COR-L47 (cell line): ENCODE measurements at places on chromosomes 4 and X.

DNA sequence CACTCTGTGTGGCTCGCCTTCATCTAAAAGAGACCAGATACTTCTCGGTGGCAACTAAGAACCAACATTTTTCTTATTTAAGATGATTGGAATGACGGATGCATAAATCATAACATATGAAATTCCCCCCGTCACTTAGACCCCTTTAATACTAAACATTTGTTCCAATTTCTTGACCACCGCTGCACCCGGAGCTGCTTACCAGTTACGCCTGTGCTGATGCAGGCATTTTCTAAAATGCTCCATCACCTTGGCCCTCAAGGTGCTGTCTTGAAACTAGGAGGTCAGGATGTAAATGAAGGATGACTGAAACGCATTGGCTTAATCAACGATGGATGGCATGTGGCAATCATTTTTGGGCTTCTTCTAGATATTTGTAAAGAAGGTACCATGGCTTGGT lies 130.0 kb downstream of the CPZ start:
- no peak for DNase-seq

DNA sequence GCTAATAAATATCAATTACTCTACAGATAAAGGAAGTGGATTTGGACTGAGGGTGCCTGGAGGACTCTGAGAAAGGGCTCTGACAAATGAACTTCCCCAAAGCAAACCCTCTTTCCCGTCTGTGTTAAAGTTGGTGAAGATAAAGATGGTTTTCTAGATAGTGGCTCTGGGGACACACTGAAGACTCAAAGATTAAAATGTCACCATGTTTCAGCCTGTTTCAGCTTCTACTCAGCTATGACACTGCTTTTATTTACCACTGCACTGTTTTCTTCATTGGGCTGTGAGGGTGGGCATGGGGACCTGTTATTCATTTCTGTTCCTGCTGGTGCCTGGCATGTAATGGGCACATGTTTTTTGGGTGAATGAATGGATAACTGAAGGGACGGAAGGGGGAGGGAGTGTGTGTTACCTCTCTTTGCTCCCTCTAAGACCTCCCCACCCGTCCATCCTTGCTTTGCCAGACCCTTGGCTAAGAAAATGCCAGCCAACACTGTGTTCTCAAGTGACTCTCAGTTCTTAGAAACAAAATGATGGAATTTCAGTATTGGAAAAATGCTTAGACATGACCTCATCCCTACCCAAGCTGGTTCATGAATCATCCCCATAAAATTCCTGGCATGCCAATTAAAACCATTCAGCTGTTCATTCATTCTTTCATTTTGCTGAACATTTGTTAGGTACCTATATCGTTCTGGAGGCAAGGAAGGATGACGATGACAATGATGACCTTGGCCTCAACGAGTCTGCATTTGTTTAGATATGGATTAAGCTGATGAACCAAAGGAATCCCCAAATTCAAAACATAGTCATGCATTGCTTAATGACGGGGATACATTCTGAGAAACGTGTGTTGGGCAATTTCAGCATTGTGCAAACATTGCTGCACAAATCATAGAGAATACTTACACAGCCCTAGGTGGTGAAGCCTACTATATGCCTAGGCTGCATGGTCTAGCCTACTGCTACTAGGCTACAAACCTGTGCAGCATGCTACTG lies 13.4 kb upstream of the STK32B start:
- DNase-seq: no peak

GRCh38 chrX:39440799-39441284 lies 639.6 kb downstream of the MID1IP1 start:
- DNase-seq: no peak

- no peak for DNase-seq
These were observed 152.7 kb upstream of the AADAT start for GRCh38 chr4:170242471-170242870.

GRCh38 chr4:133058701-133059100 lies 90.4 kb upstream of the PCDH10 start:
- no peak for DNase-seq

DNA sequence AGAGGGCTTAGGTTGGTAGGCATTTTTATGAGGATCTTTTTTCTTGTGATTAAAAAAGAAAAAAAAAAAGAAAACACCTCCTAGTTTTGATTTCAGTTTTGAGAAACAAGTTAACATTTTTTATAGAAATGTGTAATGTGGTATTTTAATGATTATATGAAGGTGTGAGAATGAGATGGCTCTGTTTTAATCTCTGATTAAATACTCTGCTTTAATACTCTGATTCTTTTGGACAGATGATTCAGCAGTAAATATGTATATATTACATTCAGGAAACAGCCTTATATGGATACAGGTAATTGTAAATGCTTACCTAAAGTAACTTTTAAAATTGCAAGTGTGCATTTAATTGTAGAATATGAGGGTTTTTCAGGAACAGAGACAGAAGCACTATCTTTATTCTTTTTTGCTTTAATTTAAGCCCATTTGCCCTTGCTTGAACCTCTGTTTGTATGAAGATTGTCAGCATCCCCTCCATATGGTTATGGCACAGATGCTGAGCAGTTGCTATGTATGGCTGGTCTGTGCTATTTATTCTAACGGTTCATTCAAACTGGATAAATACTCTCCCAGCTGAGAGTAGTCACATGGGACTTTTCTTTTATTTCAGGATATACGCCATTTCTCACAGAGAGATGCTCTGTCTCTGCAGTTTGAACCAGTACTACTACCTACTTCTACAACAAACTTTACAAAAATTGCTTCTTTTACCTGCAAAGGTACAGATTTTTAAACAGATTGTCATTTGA lies 101.0 kb upstream of the TLR2 start:
- no peak for DNase-seq

- DNase-seq: no peak
These were observed 104.1 kb downstream of the COX7B2 start for GRCh38 chr4:46804781-46805413.

- DNase-seq: no peak
These were observed 355.2 kb upstream of the FAM241A start for GRCh38 chr4:111789901-111790640.

DNA sequence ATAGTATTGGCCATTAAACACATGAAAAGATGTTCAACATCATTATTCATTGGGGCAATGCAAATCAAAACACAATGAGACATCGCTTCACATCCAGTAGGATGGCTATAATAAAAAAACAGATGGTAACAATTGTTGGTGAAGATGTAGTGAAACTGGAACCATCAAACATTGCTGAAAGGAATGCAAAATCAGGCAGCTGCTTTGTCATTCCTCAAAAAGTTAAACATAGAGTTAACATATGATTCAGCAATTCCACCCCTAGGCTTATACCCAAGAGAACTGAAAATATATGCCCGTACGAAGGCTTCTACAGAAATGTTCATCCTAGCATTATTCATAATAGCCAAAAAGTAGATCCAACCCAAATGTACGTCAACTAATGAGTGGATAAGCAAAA lies 144.0 kb upstream of the NAP1L5 start:
- DNase-seq: no peak

DNA sequence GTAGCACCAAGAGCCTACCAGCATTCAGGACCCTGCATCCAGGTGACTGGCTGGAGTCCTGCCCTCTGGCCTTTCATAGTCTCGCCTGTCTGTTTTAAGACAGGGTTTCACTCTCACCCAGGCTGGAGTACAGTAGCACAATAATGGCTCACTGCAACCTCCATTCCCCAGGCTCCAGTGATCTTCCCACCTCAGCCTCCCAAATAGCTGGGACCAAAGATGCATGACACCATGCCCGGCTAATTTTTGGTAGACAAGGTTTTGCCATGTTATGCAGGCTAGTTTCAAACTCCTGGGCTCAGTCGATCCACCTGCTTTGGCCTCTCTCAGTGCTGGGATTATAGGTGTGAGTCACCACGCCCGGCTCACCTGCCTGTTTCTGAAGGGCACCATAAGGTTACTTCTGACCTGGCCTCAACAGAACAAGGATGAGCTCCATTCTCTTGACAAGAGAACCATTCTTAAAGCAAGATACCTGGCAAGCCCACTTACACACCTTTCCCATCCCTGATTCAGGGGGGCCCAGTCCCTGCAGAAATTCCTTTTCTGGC lies 6.7 kb downstream of the RPS4X start:
- no peak for DNase-seq

- no peak for DNase-seq
These were observed 233.6 kb downstream of the ZNF674 start for GRCh38 chrX:46311581-46312120.

DNA sequence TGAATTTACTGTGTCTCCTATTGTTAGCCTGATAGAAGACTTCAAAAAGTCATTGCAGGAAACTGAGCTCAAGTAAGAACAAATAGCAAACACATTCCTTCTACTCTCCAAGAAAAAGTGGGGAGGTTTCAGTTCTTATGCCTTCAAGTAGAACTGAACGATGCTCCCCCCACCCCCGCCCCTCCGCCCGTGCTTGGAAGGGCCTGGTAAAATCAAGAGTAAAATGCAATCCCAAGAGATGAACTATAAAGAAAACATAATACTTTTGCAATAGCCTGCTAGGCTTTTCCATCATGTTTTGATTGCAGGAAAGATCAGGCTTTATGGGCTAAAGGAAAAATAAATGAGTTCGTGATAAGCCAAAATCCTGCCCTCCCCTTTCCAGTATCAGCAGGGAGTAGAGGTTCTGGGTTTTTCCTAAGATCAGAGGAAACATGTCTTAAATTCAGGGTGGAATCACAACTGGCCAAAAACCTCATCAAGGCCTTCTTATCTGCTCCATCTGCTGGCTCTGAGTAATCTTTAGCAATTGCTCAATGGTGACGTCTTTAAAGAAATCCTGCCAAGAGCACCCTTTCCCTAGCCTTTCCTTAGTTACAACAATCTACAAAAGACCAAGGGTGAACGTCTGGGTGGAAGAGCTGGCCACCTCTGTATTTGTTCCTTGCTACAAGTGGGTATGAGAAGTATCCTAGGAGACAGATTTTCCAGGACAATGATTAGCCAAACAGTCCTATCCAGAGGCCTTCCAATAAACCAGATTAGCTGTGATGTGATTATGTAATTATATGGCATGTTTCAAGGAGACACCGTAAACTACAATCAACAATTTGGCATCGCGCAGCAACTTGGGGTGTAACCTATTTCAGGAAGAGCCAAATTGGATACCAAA lies 66.3 kb upstream of the FAM9C start:
- peak; percentile 34 for DNase-seq

GRCh38 chr4:155974996-155975395 lies 21.3 kb upstream of the CTSO start:
- no peak for DNase-seq

- DNase-seq: no peak
These were observed 51.9 kb downstream of the TEX13A start for GRCh38 chrX:105168577-105168976.

DNA sequence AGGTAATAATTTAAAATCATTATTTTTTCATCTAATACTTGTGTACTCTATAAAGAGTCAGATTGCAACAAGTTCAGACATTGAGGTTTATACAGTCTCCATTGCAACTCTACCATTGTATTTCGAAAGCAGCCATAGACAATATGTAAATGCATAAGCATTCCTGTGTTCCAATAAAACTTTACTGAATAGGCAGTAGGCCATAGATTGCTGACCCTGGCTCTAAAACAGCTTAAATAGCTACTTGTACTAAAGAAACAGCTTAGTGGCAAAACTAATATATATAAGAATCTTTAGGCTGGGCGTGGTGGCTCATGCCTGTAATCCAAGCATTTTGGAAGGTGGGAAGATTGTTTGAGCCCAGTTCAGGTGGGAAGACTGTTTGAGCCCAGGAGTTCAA lies 115.3 kb downstream of the PRSS12 start:
- DNase-seq: no peak

DNA sequence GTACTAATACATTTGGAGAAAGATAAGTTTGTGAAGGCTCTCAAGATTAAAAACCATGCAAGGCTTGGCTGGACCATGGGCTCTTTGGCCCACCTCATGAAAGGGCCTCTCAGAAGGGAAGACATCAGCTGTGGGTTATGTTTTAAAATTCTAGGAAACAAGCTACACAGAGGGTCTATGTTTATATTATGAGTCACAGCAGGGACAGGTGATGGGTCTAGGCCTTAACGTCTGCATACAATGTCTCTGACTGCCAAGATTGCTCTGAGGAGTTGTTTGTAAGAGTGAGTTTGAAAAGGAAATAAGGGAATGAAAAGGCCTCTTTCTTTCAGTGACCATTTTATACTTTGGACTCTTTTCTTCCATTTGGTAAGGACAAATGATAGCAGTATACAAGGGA lies 77.0 kb upstream of the ARMCX2 start:
- DNase-seq: no peak

- DNase-seq: no peak
These were observed 1.7 kb downstream of the SAT1 start for GRCh38 chrX:23784470-23785331.

- no peak for DNase-seq
These were observed 314.3 kb downstream of the EVC2 start for GRCh38 chr4:5393911-5394513.

- peak; percentile 41 for DNase-seq
These were observed 1364.4 kb downstream of the STIM2 start for GRCh38 chr4:28225050-28225449.

- DNase-seq: no peak
These were observed 29.2 kb upstream of the CABS1 start for GRCh38 chr4:70305601-70306000.

DNA sequence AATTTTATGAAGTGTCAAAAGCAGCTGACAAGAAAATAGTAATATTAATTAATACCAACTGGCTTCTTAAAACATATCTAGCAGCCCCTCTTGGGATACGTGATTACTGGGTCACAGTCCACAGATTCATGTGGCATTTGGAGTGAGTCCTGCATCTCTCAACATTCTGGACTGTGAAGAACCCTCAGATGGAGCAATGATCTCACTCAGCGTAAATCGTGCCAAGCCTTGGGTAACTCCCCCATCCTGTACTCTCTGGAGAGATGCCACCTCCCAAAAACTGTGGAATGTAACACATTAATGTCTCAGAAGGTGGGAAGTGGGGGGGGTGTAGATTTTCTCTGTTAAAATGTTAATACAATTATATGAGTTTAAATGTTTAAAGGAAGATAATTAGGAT lies 118.2 kb upstream of the IQCM start:
- DNase-seq: no peak

- peak; percentile 7 for DNase-seq
These were observed at the start of gene MAOA for GRCh38 chrX:43656005-43656494. TSS of gene MAOA (plus strand) at chrX:43656299. CDS start at chrX:43656342, 43 bp downstream.
